ENCODE measurements at places on chromosomes 4 and X. TPM values are rescaled to one million over a fixed set of nuclear protein-coding genes. Genes with fewer than 3 reads are reported as not detected.

SERPINA7 gene
- not detected for total RNA-seq

NEUROG2 gene
- total RNA-seq: not detected

TEX11 gene
- not detected for total RNA-seq

PDCL2 gene
- total RNA-seq: not detected

NCAPG gene
- 1.5 TPM for total RNA-seq

FAM236A gene
- total RNA-seq: not detected

CENPVL1 gene
- not detected for total RNA-seq

DNA sequence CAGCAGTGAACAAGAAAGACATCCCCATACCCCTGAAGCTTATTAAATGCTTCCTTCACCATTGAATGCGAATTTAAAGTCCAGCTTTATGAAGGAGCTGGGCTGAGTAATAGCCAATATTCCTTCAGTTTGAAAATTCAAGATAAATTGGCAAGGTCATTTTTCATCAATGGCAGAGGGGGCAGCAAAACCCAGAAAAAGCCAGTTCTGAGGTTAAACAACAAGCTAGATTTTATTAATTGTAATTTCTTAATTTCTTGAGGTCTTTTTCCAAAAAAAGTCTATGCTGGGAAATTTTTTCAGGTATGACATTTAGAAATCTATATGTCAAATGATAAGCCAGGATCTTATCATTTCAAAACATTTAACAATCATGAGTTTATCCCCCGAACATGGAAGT lies 808.9 kb downstream of the RPA4 start:
- no peaks in the 10 kb centered on the region for H3K27me3 ChIP-seq
- no peak overlapping the region for H3K4me3 ChIP-seq
- DNase-seq: no peak
- H3K36me3 ChIP-seq: no peaks in the 10 kb centered on the region
- no peak overlapping the region for H3K27ac ChIP-seq

DNA sequence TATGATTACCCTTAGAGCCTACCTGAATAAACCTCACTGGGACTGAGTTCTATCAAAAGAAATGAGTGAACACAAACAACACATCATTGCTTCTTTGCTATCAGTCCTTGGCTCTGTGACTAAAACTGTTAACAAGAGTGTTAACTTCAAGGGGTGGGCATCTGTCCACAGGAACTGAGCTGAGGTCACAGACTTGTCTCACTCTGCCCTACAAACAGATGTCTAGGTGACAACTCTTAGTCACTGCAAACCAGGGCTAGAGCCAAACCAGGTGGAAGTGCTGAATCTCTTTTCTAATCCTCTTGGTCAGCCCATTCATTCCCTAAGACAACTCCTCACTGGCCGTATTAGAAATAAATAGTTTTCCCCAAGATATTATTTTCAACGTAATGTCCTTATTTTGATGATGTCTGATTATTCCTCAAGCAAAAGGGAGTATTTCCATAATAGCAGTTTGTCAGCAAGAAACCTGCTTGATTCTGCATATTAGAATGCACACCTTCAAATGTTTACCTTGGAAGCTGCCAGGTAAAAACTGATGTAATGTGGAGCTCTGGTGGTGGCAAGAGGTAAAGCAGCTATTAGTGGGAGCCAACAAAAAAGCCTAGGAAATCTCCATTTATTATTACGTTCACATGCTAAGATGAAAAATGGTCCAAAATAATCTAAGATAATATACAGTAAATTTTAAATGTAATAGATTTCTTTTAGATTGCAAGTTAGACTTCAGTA lies 4.0 kb downstream of the COL25A1 start:
- H3K4me3 ChIP-seq: no peak overlapping the region
- H3K27me3 ChIP-seq: no peaks in the 10 kb centered on the region
- H3K36me3 ChIP-seq: no peaks in the 10 kb centered on the region
- no peak for DNase-seq
- H3K4me1 ChIP-seq: peaks cover 19% of the 10 kb centered on the region

GRCh38 chr4:41079881-41080560 lies 134.3 kb downstream of the APBB2 start:
- no peak overlapping the region for H3K27ac ChIP-seq
- H3K4me1 ChIP-seq: peaks cover 9% of the 10 kb centered on the region
- no peaks in the 10 kb centered on the region for H3K27me3 ChIP-seq
- H3K36me3 ChIP-seq: no peaks in the 10 kb centered on the region

- no peaks in the 10 kb centered on the region for H3K36me3 ChIP-seq
- H3K4me3 ChIP-seq: no peak overlapping the region
- DNase-seq: no peak
- H3K27me3 ChIP-seq: no peaks in the 10 kb centered on the region
Observed at GRCh38 chrX:29547877-29548276, 667.5 kb upstream of the MAGEB2 start.

DNA sequence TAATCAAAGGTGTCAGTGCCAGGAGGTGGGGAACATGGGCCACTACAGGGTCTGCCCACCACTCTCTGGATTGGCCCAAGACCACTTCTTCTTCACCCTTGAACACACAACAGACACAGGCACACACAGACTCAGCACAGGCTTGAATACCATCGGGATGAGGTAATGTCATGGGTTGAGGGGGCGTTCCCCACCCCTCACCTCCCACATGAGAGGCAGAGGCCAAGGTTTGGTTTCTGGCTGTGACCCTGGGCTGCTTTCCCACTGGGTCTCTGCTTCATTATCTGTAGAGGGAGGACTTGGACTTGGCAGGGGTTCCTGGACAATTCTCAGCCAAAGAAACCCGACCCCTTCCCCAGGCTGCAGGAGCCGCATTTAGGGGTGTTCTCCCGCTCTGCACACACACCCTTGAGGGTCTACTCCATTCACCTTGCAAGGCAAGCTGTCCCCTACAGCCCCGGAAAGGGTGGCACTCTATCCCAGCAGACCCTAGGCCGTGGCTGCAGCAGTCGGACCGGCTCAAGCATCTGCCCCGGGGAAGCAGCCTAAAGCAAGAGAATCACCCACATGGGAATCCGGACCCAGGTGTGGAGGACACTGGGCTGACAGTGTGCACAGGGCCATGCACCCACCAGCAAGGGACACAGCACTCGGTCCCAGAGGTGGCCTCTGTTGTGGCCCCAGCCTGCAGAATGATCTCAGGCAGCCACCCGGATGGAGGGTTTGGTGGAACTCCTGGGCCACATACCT lies 62.4 kb downstream of the TRMT44 start:
- H3K4me3 ChIP-seq: no peak overlapping the region
- no peaks in the 10 kb centered on the region for H3K27me3 ChIP-seq
- H3K27ac ChIP-seq: peak overlapping the region; percentile 27
- H3K4me1 ChIP-seq: peaks cover 44% of the 10 kb centered on the region
- H3K36me3 ChIP-seq: no peaks in the 10 kb centered on the region

- H3K4me1 ChIP-seq: no peaks in the 10 kb centered on the region
- no peak for DNase-seq
- H3K4me3 ChIP-seq: no peak overlapping the region
- no peak overlapping the region for H3K27ac ChIP-seq
- H3K27me3 ChIP-seq: no peaks in the 10 kb centered on the region
- no peaks in the 10 kb centered on the region for H3K36me3 ChIP-seq
Observed at GRCh38 chrX:36160081-36160480, 240.5 kb downstream of the CFAP47 start.

DNA sequence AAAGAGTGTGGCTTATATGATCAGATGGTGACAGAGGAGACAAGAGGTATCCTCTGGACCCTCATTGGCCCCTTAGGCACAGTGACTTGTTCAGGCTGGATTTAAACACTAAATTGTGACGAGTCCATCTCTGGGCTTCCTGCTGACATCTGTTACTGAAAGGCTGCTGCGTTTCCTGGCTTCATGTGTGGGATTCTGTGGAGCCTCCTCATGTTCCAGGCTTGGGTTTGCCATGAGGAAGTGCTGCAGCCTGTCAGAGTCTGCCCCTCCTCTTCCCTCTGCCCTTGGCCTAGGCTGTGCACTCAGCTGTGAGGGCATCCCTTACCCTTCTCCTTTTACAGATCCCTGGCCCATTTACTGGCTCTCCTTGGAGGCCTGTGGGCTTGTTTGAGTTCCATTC lies 159.1 kb upstream of the TTC29 start:
- no peak overlapping the region for H3K27ac ChIP-seq
- H3K27me3 ChIP-seq: no peaks in the 10 kb centered on the region
- DNase-seq: no peak
- H3K4me3 ChIP-seq: no peak overlapping the region
- H3K4me1 ChIP-seq: peaks cover 5% of the 10 kb centered on the region

GRCh38 chr4:82247171-82247570 lies 126.6 kb downstream of the HNRNPD start:
- H3K4me1 ChIP-seq: no peaks in the 10 kb centered on the region
- H3K36me3 ChIP-seq: no peaks in the 10 kb centered on the region
- no peak overlapping the region for H3K27ac ChIP-seq
- H3K4me3 ChIP-seq: no peak overlapping the region

DNA sequence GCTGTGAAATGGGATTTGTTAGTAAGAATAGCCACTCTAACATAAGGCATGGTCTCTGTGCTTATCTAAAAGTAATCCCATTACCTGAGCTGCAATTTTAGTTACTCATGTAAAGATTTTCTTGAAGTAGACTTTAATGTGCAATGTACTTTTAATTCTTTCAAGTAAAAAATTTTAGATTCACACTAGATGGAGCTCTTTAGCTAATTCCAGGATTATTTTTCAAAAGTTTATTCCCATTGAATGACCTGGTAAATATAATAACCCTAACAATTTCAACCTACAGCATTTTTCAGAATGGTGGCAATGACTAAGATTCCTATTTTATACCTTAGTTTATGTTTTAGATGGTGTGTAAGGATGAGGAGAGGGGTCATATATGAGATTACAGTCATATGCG lies 18.1 kb downstream of the USP38 start:
- DNase-seq: no peak
- H3K36me3 ChIP-seq: no peaks in the 10 kb centered on the region
- no peak overlapping the region for H3K4me3 ChIP-seq

DNA sequence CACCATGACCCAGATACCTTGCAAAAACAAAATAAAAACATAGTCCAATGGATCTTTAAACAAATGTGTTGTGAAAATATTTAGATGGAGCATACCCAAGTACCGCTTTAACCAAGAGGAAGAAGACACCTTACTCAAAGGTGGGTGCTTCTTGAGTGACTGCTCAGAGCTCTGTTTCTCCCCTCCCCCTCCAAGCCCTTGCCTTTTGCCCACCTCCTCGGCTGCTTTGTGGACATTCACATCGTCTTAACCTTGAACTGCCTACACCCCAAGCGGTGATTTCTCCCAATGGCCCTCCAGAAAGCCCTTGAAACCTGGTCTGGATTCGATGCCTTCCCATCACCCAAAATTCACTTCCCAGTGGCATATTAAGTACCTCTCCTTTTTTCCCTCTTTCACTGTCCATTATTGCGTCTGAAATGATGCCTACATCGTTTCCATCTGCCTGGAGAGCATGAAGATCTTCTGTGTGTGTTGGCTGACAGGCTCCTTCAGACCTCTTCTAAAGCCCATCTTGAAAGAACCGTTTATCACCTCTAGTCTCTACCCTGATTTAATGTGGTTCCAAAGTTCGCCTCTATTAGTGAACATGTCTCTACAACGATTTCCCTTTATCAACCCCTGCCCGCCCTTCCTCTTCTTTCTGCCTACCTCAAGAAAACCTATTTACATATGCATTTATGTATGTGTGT lies 968 bp downstream of the GPRIN3 start:
- H3K27me3 ChIP-seq: no peaks in the 10 kb centered on the region
- no peak for DNase-seq
- H3K4me3 ChIP-seq: peak overlapping the region; percentile 64
- peak overlapping the region; percentile 31 for H3K27ac ChIP-seq
- H3K36me3 ChIP-seq: no peaks in the 10 kb centered on the region

DNA sequence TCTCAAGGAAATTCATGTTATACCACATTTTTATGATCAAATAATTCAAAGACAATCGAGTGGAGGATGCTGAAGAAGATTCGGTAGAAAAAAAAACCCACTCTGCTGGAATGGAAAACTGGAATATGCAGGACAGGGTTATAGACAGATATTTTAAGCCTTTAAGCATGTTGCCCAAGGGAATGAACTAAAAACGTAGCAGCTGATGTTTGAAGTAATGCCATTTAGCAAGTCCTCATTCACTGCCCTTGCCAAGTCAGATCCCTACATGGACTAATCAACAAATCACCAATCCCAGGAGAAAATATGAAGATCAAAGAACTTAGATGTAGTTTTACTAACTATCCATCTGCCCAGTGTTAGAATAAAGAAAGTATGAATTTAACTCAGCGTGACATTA lies 75.6 kb upstream of the ETNPPL start:
- H3K4me3 ChIP-seq: no peak overlapping the region
- no peaks in the 10 kb centered on the region for H3K27me3 ChIP-seq
- no peaks in the 10 kb centered on the region for H3K4me1 ChIP-seq
- H3K36me3 ChIP-seq: no peaks in the 10 kb centered on the region

DNA sequence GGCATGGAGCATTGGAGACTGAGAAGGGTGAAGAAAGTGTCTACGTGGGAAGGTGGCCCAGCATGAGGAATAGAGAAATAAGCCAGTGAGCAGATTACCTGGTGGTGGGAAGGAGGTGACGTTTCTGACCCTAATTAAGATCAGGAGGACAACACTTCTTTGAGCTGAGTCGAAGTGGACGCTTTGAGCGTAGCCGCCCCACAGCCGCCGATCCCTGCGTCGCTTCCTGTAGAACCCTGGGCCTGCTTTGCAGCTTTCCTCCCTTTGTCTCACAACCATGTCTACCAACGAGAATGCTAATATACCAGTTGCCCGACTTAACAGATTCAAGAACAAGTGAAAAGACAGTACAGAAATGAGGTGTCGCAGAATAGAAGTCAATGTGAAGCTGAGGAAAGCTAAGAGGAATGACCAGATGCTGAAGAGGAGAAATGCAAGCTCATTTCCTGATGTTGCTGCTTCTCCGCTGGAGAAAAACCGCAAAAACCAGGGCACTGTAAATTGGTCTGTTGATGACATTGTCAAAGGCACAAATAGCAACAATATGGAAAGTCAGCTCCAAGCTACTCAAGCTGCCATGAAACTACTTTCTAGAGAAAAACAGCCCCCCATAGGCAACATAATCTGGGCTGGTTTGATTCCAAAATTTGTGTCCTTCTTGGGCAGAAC lies 6.4 kb upstream of the ANTXR2 start:
- H3K36me3 ChIP-seq: no peaks in the 10 kb centered on the region
- H3K27ac ChIP-seq: no peak overlapping the region
- no peak for DNase-seq
